ENCODE measurements at places on chromosomes 5 and 9. TPM values are rescaled to one million over a fixed set of nuclear protein-coding genes. Genes with fewer than 3 reads are reported as not detected.

Gene PCDHA4
- 2.3 TPM for total RNA-seq

Gene ADAMTSL1
- total RNA-seq, result not detected

Gene KIF3A
- 13.1 TPM for total RNA-seq

Gene MZB1
- 22.1 TPM for total RNA-seq

Gene OXCT1
- 13.5 TPM for total RNA-seq

Gene C5orf34
- 2.1 TPM for total RNA-seq

Gene PCDHB3
- 0.39 TPM for total RNA-seq

Gene OR1Q1
- 1.1 TPM for total RNA-seq

Gene ZBED3
- total RNA-seq, result 21.3 TPM

DNA sequence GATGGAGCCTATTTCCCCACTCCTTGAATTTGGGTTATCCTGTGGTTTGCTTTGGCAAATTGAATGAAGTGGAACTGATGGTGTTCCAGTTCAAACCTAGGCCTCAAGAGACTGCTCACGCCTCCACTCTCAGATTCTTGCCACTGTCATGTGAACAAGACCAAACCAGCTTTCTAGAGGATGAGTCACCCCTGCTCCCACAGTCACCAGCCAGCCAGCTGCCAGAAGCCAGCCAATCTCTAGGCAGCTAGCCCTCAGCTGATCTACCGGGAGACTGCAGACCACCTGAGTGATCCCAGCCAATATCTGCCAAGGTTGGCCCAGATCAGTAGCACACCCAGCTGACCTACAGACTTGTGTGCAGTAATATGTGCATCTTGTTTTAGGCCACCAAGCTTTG lies 300.6 kb downstream of the TMEM38B start:
- H3K27me3 ChIP-seq, result no peaks in the 10 kb centered on the region
- no peak overlapping the region for H3K4me3 ChIP-seq
- no peak for DNase-seq

GRCh38 chr5:124583469-124584350 lies 162.7 kb downstream of the ZNF608 start:
- no peak overlapping the region for H3K27ac ChIP-seq
- H3K4me3 ChIP-seq, result no peak overlapping the region
- no peaks in the 10 kb centered on the region for H3K27me3 ChIP-seq
- DNase-seq, result no peak
- no peaks in the 10 kb centered on the region for H3K36me3 ChIP-seq
- H3K4me1 ChIP-seq, result no peaks in the 10 kb centered on the region

DNA sequence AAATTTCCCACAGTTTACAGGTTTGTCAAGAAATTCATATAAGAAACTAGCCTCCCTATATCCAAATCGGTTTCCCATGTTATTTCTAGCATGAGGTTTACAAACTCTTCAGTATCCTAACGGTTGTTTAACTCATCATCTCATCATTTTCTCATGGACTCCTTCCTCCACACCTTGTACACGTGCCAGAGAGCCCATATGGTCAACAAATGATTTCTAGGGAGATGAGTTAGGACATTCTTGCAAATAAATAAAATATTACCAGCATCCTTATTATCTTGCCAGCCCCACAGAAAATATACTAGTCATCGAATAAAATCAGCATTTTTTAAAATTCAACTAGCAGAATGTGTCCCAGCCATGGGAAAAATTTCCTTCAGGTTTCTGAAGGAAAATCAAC lies 285.2 kb downstream of the EBF1 start:
- H3K36me3 ChIP-seq, result no peaks in the 10 kb centered on the region
- H3K4me1 ChIP-seq, result no peaks in the 10 kb centered on the region
- H3K27ac ChIP-seq, result no peak overlapping the region

- H3K27ac ChIP-seq, result no peak overlapping the region
- no peaks in the 10 kb centered on the region for H3K36me3 ChIP-seq
- DNase-seq, result no peak
- no peaks in the 10 kb centered on the region for H3K4me1 ChIP-seq
- H3K27me3 ChIP-seq, result no peaks in the 10 kb centered on the region
Measured at GRCh38 chr5:121479337-121479736, 372.3 kb upstream of the FTMT start.

DNA sequence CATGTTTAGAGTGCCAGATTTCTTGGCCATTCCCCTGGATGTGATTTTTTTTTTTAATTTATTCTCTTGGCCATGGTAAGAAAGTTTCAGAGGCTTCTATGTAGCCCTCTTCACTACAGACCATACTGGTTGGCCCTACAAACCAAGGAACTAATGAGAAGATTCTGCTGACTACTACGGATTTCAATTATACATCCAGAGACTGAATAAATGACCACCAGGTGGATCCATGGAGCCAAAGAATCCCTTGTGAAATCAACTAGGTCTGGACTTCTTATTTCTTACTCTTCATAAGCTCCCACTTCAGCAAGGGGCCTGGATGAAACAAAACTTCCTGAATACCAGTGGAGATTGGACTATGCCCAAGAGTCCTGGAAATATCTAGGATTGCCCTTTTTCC lies 27.6 kb downstream of the ZNF622 start:
- H3K4me1 ChIP-seq, result no peaks in the 10 kb centered on the region
- H3K27ac ChIP-seq, result no peak overlapping the region
- no peak for DNase-seq
- no peak overlapping the region for H3K4me3 ChIP-seq
- H3K27me3 ChIP-seq, result no peaks in the 10 kb centered on the region
- H3K36me3 ChIP-seq, result no peaks in the 10 kb centered on the region

GRCh38 chr5:14880688-14881087 lies 9.1 kb upstream of the ANKH start:
- H3K4me1 ChIP-seq, result no peaks in the 10 kb centered on the region
- no peaks in the 10 kb centered on the region for H3K36me3 ChIP-seq
- no peak for DNase-seq
- no peaks in the 10 kb centered on the region for H3K27me3 ChIP-seq
- H3K27ac ChIP-seq, result no peak overlapping the region

DNA sequence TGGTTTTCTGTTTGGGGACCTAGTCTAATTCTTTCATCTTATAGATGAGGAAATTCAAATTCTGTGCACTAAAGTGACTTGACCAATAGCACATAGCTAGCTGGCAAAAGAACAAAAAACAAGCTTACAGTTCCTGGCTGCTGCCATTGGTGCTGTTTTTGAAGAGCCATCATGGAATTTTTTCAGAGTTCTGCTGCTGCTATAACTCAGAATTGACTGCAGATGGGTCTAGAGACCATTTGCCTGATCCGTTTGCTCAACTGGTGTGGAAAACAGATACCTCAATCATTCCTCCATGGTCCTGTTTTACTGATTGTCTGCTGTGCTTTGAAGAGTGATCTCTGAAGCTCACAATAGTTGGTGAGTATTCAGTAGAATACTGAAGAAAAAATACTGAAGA lies 15.2 kb downstream of the FBXL7 start:
- H3K4me1 ChIP-seq, result peaks cover 7% of the 10 kb centered on the region
- no peak overlapping the region for H3K27ac ChIP-seq
- no peak overlapping the region for H3K4me3 ChIP-seq
- no peaks in the 10 kb centered on the region for H3K36me3 ChIP-seq
- H3K27me3 ChIP-seq, result no peaks in the 10 kb centered on the region

GRCh38 chr9:21709464-21710058 lies 92.9 kb upstream of the MTAP start:
- H3K4me1 ChIP-seq, result no peaks in the 10 kb centered on the region
- no peaks in the 10 kb centered on the region for H3K27me3 ChIP-seq
- no peaks in the 10 kb centered on the region for H3K36me3 ChIP-seq
- H3K27ac ChIP-seq, result no peak overlapping the region

DNA sequence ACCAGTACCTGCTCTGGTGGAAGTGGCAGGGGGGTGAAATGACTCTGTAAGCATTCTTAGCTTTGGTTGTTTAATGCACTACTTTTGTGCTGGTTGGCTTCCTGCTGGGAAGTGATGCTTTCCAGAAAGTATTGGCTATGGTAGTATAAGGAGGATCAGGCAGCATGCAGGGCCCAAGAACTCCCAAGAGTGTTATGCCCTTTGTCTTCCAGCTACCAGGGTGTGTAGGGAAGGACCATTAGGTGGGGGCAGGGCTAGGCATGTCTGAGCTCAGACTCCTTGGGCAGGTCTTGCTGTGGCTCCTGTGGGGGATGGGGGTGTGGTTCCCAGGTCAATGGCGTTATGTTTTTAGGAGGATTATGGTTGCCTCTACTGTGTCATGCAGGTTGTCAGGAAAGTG lies 135.8 kb upstream of the TRPC7 start:
- H3K27ac ChIP-seq, result no peak overlapping the region
- H3K27me3 ChIP-seq, result no peaks in the 10 kb centered on the region
- no peaks in the 10 kb centered on the region for H3K4me1 ChIP-seq
- DNase-seq, result no peak
- H3K36me3 ChIP-seq, result no peaks in the 10 kb centered on the region

GRCh38 chr9:111700776-111701175 lies 39.4 kb downstream of the GNG10 start:
- H3K4me1 ChIP-seq, result no peaks in the 10 kb centered on the region
- no peaks in the 10 kb centered on the region for H3K27me3 ChIP-seq
- H3K27ac ChIP-seq, result no peak overlapping the region
- H3K4me3 ChIP-seq, result no peak overlapping the region
- no peaks in the 10 kb centered on the region for H3K36me3 ChIP-seq

DNA sequence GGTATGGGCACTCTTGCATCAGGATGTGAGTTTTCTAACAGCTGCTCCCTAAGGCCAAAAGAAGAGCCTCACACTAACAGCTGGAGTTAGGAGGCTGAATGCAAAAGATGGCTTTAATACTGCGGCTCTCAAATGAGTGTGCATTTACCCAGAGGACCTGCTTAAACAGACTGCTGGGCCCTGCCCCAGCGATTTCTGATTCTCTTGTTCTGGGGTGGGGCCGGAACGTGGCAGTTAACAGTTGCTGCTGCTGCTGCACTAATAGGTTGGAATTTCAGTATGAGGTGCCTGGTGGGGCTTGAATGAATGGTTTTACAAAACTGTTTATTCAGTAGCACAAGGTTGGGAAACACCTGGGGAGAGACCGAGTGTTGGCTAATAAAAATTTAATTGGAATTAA lies 26.1 kb downstream of the HMGCR start:
- no peaks in the 10 kb centered on the region for H3K4me1 ChIP-seq
- peaks cover 35% of the 10 kb centered on the region for H3K36me3 ChIP-seq
- H3K4me3 ChIP-seq, result no peak overlapping the region
- peak; percentile 52 for DNase-seq

DNA sequence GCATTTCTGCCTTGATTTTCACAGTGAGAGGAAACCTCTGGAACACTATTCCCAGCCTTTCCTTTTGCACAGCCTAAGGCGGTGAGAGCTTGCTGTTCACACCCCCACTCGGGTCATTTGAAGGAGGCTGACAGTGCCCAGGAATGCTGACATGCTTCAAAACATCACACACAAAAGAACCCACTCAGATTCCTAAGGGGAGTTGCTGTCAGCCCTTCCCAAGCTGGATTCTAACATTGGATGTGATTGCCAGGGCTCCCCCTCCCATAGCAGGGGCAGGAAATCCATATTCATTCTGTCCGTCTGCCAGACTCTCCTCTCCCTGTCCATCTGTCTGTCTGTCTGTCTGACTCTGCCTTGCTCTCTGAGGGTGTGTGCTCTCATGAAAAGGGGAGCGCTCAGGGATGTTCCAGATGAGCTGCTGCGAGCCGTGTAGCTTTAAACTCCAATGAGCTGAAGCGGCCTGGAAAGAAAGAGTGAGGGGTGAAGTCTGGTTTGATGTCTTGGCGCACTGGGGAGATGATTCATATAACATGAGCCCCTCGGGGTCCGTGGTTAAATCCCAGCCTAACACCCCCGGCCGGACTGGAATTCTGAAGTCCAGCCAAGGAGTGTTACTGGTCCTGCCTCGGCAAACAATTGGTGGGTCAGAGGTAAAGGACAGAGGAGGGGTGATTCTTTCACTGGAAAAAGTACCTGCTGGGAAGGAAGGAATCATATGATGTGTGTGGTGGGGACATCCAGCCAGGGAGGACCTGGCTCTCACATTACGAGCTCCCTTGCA lies 517.0 kb downstream of the CCDC171 start:
- no peak overlapping the region for H3K27ac ChIP-seq
- H3K27me3 ChIP-seq, result no peaks in the 10 kb centered on the region
- no peaks in the 10 kb centered on the region for H3K4me1 ChIP-seq
- no peak overlapping the region for H3K4me3 ChIP-seq

DNA sequence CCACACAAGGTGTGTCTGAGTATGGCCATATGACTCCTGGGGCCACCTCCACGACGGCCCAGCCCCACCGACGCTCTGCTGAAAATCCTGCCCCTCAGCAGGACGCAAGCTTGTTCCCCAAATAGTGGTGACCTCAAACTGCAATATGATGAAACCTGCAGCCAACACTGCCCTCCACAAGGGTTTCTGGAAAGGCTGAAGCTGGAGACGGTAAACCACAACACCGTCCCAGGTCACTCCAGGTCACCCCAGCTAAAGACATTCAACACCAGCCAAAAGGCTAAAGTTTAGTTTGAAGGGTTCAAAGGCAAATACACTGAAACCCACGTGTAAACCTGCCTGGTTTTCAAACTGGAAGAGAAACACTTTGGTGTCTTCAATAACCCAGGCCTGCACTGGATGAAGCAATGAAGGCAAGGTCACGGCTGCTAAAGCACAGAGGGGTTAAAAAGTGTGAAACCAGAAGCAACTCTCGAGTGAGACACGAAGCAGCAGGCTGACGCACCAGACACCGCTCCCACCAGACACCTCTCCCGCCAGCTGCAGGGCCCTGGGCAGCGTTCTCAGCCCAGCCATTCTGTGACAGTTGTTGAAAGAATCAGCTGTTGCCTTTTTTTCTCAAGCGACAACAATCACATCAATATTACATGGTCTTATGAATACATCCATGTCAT lies 1.8 kb upstream of the LHX3 start:
- no peak overlapping the region for H3K4me3 ChIP-seq
- no peaks in the 10 kb centered on the region for H3K27me3 ChIP-seq
- H3K4me1 ChIP-seq, result no peaks in the 10 kb centered on the region
- DNase-seq, result peak; percentile 28
- H3K36me3 ChIP-seq, result peaks cover 6% of the 10 kb centered on the region

DNA sequence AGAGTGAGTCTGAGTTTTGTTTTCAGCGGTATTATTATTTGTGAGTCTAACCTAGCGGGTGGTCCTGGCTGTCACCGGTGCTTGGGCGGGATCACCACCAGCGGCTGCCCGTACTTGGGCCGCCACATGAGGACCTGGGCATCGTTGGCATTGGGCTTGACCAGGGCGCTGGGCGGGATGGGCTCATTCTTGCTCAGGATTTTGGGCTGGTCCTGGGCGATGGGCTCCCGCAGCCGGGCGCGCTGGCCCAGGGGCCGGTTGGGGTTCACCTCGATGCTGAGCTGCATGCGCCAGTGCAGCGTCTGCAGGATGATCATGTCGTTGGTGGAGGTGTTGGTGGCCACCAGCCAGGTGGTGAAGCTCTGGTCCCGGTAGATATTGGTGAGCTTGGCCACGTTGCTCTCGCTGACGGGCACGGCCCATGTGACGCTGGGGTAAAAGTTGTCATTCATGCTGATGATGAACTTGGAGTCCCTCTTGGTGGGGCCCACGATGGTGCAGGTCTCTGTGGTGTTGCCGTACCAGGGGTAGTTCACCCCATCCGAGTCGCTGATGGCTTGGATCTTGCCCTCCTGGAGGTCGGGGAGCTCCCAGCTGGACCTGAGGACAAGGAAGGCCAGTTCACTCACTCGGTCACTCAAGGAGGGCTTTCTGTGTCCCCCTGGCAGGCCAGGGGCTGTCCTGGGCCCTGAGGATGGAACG lies 15.4 kb downstream of the FAM78A start:
- DNase-seq, result no peak
- H3K27ac ChIP-seq, result no peak overlapping the region
- H3K36me3 ChIP-seq, result peaks cover 32% of the 10 kb centered on the region
- H3K4me3 ChIP-seq, result no peak overlapping the region
- H3K4me1 ChIP-seq, result peaks cover 32% of the 10 kb centered on the region

All from upper lobe of left lung (tissue), 6 donors.